ENCODE measurements at places on chromosomes 2 and 18.

GRCh38 chr2:75560022-75560767 is 544 bp downstream of the EVA1A start:
- peak; percentile 71 for DNase-seq

DNA sequence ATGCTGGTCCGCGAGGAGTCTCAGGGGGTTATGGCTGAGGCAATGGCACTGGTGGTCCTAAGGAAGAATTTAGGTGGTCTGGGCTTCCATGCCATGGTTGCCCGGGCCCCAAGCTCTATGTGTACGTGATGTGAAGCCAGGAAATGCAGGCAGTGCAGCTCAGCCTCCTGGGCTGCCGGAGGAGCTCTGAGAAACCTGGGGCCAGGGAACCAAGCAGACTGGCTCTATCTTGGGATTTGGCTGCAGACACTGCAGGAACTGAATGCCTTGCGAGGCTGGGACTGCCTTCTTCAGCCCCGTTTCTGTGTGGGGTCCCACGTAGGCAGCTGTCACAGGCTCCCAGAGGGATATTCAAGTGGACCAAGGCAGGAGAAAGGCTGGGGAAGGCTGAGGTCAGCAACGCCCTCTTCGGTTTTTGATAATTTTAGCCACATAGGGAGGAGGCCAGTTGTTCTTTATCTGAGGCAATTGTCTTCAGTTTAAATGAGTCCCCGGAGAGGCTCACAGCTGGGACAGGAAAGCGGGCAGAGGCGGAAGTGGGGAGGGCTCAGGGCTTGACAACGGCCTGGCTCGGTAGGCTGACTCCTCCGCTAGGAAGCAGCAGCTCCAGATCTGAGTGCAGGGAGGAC is 77.7 kb downstream of the RHOB start:
- peak; percentile 55 for DNase-seq

DNA sequence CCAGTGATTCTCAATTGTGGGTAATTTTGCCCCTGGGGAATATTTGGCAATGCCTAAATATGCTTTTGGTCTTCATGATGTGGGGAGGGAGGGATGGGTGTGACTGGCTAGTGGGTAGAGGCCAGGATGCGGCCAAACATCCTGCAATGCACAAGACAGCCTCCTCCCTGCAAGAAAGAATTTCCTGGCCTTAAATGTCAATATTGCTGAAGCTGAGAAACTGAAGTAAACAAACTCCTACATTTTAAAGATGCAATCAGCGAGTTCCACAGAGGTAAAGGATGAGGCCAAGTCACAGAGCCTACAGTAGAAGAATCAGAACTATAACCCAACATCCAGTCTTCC is 272.9 kb upstream of the EPHA4 start:
- DNase-seq = no peak

DNA sequence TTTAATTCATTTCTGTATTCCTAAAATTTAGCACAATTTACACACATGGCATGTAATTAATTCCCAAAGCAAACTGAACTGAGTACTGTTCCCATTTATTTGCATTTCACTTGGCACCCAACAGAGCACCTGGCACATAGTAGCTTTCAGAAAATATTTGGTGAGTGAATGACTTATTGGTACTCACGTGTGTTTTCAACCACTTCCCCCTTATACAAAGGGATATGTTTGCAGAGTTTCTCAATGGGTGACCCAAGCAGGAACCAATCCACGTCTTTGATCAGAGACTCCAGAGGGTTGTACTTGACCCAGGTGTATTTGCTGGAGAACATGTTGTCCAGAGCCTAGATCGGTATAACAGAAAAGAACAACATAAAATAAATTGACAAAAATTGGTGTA is 6.6 kb downstream of the GKN2 start:
- no peak for DNase-seq

DNA sequence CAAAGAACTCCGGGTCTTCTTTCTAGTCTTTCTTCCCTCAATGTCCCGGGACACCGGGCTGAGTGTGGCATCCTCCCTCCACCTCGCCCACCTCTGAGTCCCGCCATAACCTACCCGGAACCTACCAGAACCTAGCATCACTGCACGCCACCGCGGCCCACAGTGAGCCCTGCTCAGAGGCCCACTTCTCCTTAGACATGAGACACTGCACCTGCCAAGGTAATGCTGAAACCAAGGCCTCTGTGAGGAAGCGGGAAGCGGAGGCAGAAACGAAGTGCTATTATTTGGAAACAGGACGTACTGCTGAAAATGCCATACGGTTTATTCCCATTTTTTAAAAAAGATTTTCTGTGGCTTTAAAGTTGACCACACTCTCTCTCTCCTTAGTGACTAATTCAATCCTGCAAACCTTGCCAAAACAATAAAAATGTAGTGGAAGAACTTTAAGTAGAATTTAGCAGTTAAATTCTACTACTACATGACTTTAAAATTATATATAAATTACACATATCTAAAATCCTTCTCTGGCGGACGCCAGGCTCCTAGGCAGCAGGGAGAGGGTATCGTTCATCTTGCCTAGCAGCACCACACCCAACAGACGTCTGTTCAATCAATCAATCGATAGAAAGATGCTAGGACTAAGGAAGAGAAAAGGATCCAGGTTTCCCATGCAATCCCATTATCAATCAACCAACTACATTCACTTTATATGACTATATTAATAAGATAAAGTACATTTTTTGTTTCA is 82.0 kb downstream of the ZNF516 start:
- no peak for DNase-seq

- no peak for DNase-seq
Measured at GRCh38 chr18:48338915-48339314, 70.3 kb downstream of the ZBTB7C start.

Data from eye (tissue), 1 donor.